ENCODE measurements at places on chromosomes 1 and 21.

DNA sequence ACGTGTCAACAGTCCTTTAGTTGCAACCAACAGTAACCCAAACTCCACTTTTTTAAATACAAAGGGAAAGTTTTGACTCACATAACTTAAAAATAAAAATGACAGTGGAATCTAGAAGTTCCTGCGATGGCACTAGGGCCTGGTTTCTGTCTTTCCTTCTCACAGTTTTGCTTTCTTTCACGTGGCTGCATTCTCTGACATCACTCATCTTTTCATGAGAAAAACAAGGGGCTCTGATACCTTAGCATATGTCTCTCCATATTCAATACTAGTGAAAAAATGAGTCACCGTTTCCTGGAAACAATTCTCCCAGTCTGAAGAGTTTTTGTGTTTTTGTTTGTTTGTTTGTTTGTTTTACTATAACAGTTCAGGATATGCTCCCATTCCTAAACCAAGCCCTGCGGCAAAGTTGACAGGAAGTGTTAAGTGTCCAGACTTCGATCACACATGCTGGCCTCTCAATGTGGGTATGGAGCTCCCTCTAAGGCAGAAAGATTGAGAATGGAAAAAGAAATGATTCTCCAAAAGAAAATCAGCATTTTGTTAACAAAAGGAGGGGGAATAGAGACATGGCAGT is 483.3 kb downstream of the TTLL7 start:
- DNase-seq = peak; percentile 45

- DNase-seq = no peak
Observed at GRCh38 chr1:17935230-17935629, 172.4 kb upstream of the IGSF21 start.

- no peak for DNase-seq
Observed at GRCh38 chr1:186465946-186466345, 5.0 kb upstream of the PDC start.

GRCh38 chr1:152539901-152540300 is 25.6 kb downstream of the CRCT1 start:
- no peak for DNase-seq

GRCh38 chr21:19547951-19548840 is 1144.6 kb upstream of the TMPRSS15 start:
- DNase-seq = no peak

DNA sequence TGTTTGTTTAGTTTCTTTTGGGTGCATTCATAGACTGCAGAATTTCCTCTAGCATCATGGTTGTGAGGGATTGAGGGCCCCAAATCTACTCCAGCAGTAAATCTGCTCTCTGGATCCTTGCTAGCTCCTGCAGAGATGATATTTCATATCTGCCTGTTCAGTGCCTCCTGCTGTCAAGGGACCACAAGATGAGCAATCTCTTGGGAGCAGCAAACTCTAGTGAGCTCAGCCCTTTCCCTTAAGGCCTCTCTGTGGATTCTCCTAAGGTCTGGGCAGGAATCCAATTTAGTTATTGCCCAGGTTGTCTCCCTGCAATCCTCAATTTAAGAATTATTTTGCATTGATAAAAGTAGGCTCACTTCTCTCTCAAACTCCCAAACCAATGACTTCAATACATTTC is 76.9 kb downstream of the RGS18 start:
- DNase-seq = no peak

DNA sequence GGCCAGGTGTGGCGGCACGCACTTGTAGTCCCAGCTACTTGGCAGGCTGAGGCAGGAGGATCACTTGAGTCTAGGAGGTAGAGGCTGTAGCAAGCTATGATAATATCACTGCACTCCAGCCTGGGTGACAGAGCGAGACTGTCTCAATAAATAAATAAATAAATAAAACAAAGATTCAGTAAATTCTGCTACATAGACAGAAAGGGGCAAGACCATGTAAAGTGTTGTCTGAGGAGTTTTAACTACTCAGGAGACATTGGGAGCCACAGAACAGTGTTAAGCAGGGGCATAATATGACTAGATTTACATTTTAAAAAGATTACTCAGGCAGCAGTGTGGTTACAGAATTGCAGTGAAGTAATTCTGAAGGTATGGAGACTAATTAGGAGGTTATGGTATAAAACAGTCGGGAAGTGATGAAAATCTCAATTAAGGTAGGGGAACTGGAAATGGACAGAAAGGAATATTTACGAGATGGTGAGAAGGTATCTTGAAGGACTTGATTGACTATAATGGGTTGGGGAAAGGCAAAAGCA is 94.7 kb downstream of the ATP1B1 start:
- peak; percentile 50 for DNase-seq

GRCh38 chr1:209038735-209039134 is 544.8 kb upstream of the CAMK1G start:
- DNase-seq = no peak

- DNase-seq = no peak
Observed at GRCh38 chr1:248361121-248361715, at the start of gene OR2T4. TSS of gene OR2T4 (plus strand) at chr1:248361665. CDS start at chr1:248361665, 0 bp downstream.

- peak; percentile 51 for DNase-seq
Observed at GRCh38 chr1:245084551-245084950, 70.2 kb upstream of the KIF26B start.

- no peak for DNase-seq
Observed at GRCh38 chr1:43719063-43719462, 11.7 kb downstream of the ST3GAL3 start.

GRCh38 chr21:36487641-36488307 is 7.9 kb upstream of the CLDN14 start:
- DNase-seq = no peak

GRCh38 chr21:38343691-38344090 is 86.9 kb downstream of the KCNJ15 start:
- DNase-seq = peak; percentile 75

DNA sequence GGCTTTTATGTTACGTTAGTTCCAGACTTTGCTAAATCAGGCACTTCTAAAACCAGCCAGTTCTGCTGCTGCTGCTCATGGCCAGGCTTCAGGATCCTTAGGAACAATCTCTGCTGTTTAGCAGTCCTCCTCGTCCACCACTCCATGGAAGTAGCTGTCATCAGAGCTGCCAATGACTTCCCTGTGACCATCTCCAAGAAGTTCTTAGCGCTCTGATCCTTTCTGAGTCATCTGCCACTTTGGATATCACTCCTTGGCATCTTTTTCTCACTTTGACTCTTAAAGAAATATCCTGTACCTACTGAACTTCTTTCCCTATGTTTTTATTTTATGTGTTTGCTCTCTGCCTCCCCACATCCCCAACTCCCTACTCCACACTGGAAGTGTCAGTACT is 14.7 kb upstream of the IRF2BP2 start:
- DNase-seq = no peak

DNA sequence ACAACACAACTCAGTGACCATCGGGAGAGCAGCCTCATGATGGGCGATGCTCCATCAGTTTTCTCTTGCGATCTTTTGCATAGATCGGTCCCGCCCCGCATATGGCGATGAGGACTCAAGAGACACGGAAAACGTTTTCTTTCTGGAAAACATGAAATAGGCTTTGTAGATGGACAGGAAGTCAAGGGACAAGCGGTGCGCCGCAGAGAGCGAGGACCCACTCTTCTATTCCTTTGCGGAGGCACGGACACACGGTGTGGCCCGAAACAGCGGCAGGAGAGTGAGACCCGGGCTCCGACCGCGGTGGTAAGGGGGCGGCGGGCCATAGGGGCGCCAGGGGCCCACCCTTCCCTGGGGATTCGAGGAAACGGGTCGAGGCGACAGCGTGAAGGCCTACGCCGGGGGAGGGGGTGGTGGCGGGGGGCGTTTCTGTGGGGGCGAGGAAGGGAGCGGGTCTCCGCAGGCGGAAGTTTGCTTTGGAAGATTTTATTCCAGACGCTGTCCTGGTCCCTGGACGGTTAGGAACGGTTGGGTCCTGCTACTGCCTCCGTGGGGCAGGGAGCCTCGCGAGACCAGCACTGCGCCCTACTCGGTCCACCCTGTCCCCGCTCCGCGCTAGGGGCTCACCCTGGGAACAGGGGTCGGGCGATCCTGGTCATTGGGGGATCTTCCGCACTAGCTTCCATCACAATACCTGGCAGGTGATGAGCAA is 796 bp upstream of the TDRKH start:
- peak; percentile 40 for DNase-seq

- no peak for DNase-seq
Observed at GRCh38 chr1:2379733-2380404, 11.5 kb downstream of the MORN1 start.

- DNase-seq = peak; percentile 88
Observed at GRCh38 chr1:156926175-156926574, 5.7 kb downstream of the LRRC71 start.

DNA sequence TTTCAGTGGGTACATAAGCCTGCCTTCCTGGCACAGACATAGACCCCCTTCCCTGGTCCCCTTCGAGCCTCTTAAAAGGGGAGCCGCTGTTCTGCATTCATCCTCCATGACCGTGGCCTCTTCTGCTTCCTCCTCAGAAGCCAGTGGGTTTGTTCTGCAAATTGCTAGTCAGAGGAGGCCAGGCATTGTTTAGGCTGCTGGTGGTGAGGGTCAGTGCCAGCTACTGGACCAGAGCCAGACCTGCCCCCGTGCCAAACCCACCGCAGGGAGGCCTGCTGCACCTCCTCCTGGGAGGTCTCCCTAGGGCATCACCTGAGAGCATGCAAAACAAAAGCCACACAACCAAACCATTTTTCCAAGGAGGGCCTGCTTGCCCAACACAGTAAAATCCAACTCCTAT is 178.4 kb downstream of the MIS18A start:
- DNase-seq = no peak

GRCh38 chr1:119544165-119544762 is 37.3 kb downstream of the HSD3B1 start:
- DNase-seq = peak; percentile 2

- no peak for DNase-seq
Observed at GRCh38 chr1:55610203-55610602, 395.0 kb upstream of the USP24 start.
